ENCODE measurements at places on chromosomes 11 and 22.

DNA sequence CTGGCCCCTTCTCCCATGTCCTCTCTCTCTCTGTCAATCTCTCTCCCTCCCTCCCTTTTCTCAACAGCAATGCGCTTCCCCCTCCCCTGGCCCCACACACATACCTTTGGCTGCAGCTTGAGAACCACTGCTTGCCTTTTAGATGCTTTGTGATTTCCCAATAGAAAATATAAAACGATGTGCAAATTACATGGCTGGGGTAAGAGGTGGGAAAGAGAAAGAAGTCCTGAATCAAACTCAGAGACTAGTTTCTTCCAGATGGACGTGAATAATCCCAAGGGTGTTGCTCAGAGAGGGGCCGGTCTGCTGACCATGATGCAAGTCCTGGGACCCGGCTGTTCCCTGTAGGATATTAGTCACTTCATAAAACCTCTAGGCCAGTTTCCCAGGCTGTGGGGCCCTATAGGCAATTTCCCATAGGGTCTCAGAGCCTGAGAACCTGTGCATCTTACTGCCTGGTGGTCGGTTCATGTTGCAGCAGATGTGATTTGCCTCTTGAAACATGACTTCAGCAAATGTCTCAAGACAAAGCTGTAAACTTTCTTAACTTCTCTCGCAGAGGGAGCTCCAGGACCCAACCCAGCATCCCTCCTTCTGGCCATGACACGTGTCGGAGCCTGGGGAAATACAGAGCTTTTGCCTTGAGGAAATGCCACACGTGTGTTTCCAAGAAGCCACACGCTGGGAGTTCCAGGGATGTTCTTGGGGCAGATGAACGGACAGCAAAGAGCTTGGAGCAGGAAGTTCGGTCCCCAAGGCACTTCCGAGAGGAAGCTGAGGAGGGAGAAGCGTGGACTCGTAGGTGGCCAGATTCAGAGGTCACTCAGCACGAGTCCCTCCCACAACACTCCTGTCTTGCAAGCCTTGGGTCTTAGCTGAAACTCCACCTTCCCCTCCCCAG is 34.5 kb upstream of the ETS1 start:
- DNase-seq = no peak

DNA sequence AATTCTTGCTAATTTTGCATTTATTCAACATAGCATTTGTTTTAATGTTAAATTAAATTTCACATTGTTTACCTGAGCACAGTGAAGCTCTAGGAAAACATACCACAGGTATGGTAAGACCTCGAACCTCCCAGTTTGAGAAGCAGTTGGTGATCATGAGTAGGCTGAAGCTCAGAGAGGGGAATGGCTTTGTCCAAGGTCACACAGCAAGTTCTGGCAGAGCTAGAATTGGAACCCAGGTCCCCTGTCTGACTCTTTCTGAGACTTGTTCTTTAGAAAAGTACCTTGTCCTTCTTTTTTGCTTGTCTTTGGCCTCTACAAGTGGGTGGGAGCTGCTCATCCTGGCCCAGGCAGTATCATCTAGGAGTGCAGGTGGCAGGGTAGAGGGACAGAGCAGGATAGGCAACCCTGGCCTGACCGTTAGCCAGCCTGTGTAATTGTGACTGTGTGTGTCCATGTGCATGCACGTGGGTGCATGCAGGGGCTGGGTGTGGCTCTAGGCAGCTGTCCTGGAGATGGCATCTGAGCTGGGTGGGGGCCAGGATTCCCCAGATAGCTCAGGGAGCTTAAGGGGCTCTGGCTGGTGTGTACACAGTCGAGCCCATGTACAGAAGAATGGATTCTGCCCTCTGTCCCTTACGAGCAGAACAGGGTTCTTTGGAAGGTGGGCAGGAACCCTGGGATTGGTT is 21.6 kb downstream of the PHLDB1 start:
- no peak for DNase-seq

GRCh38 chr11:66919923-66920322 is 38.3 kb downstream of the PC start:
- DNase-seq = no peak

DNA sequence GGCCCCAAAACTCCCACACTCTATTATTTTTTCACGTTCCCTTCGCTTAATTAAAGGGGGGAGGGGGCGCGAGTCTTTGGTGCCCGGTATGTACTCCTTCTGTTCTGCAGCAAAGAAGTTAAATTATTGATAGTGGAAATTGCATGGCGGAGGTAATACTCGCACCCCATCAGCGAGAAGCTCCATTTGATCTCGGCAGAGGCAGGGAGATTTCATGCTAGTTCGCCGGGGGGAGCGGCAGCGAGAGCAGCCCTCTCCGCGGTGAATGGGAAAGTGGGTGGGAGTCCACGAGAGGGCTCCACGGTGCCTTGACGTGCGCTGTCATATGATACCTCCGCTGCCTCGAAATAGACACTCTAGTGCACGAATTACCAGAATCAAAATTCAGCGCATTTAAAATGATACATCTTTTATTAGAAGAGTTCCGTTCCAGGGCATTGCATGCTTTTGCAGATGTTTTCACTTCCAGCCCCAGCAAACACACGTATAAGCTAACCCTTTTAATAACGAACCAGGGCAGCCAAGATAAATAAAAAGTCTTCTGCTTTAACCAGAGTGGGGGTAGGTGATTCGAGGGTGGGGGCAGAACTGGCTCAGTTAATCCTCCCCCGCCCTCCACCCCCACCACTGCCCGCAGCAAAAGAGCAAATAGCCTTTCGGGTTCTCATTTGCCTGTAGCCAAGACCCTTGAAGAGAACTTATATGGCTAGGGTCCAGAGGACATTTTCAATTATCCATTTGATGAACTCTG is 1.3 kb upstream of the BDNF start:
- DNase-seq = no peak

- no peak for DNase-seq
Measured at GRCh38 chr22:48952256-48953102, 875.2 kb downstream of the BRD1 start.

- DNase-seq = no peak
Measured at GRCh38 chr11:60867871-60868681, 734 bp downstream of the ZP1 start.

- no peak for DNase-seq
Measured at GRCh38 chr11:2783536-2784082, 83.8 kb upstream of the KCNQ1OT1 start.

- DNase-seq = no peak
Measured at GRCh38 chr11:1845561-1846452, 7.0 kb downstream of the TNNI2 start.

GRCh38 chr11:69211920-69212797 is 56.4 kb downstream of the SMIM38 start:
- DNase-seq = no peak

- DNase-seq = no peak
Measured at GRCh38 chr22:49052560-49052959, 775.1 kb downstream of the BRD1 start.

GRCh38 chr11:60924906-60925853 is 920 bp downstream of the TMEM132A start:
- peak; percentile 62 for DNase-seq

GRCh38 chr11:77450227-77450626 is 23.7 kb downstream of the PAK1 start:
- no peak for DNase-seq

DNA sequence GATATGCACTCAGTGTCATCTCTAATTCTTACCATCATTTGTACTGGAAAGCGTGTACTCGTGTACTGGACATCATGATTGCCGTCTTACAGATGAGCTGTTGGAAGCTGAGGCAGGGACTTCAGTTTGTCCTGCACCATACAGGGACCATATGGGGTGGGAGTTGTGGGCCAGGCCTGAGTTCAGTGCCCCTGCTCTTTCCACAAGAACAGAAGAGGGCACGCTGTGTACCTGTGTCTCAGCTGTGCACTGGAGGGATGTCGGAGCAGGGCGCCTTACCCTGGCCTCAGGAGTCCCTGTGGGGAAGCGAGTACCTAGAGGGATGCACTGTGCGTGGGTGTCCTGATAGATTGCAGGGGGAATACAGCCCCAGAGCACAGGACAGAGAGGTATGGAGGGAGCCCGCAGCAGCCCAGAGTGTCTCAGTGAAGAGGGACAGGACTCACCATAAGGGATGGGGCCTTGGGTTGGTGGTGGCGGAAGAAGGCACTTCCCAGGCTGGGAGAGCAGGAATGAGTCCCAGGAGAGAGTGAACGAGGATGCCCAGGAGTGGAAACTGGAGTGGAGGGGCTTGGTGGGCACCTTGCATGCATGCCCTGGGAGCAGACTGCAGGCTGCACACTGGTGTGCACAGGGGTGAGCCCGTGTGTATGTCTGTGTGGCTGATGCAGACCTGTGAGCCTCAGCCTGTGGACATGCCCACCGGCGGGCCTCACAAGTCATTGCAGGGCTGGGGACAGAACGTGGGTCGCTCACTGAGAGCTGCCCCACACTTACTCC is 329.7 kb downstream of the TBC1D22A start:
- no peak for DNase-seq

GRCh38 chr11:7640816-7641215 is 32.5 kb downstream of the CYB5R2 start:
- no peak for DNase-seq

DNA sequence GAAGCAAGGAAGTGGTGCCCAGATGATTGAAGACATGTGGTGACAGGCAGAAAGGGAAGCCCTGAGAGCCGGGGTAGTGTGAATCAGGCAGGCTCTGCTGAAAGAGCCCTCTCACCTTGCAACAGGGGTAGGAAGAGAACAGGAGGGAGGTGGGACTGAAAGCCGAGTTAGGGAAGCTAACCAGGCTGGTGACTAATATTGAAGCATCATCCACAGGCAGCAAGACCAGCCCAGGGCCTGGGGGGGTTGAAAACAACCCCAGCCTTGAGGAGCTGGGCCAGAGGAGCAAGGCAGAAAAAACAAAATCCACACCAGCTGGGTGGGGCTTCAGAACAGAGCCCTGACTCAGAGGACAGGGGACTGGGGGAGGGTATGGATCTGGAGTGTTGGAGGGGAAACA is 35.0 kb upstream of the CRTAM start:
- DNase-seq = no peak

- DNase-seq = no peak
Measured at GRCh38 chr11:44770401-44770800, 43.6 kb downstream of the TSPAN18 start.

GRCh38 chr11:116777056-116777455 is 4.3 kb upstream of the BUD13 start:
- DNase-seq = no peak

DNA sequence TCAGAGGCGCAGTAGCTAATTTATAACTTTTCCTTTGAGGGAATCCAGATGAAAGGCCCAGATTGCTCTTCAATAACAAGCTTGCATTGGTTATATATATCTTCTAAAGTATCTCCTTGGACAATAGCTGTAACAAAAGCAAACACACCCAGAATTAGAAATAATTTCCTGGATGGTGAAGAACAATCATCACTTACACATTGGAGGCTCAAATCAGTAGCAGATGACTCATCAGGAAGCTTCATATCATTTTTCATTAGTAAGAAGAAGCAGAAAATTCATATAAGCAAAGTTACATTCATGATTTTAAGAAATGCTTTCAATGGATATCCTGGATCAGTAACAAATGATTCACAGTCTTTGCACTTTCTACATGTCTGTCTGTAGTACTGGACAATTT is 173.6 kb upstream of the CCDC90B start:
- no peak for DNase-seq

- peak; percentile 85 for DNase-seq
Measured at GRCh38 chr11:74726547-74727182, 4.6 kb downstream of the CHRDL2 start.

DNA sequence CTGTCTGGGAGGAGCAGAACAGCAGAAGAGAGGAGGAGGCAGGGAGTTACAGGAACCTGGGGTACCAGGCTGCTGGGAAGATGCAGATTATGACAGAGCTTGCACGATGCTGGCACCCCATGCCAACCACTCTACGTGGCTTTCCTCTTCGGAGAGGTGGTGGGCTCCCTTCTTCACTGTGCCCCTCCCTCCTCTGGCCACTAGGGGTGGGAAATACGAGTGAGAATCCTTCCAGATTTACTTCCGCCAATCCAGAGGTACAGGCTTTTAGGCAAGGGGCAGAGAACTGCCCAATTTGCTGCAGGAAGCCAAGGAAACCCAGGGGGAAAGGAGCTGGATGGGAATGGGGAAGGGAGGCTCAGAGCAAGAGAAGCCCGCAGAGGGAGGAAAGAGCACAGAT is 12.3 kb downstream of the HYOU1 start:
- no peak for DNase-seq

- DNase-seq = no peak
Measured at GRCh38 chr11:91373497-91373896, 851.1 kb upstream of the FAT3 start.

GRCh38 chr11:113440816-113441215 is 34.4 kb downstream of the DRD2 start:
- no peak for DNase-seq

GRCh38 chr11:117826832-117827231 is 2.3 kb upstream of the FXYD2 start:
- no peak for DNase-seq

- no peak for DNase-seq
Measured at GRCh38 chr11:128493570-128493965, 93.8 kb downstream of the ETS1 start.

DNA sequence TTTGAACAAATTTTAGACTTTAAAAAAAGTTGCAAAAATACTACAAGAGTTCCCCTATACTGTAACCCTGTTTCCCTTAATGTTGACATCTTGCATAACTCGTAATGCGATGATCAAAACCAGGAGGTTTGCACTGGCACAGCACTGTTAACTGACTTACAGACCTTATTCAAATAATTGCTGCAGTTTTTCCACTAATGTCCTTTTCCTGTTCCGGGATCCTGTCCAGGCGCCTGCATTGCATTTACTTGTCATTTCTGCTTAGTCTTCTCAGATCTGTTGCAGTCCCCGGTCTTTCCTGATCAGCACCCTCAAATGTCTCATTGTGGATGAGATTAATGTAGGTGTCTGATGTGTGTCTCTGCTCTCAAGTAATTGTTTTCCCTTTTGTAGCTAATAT is 32.0 kb downstream of the APLP2 start:
- no peak for DNase-seq

- no peak for DNase-seq
Measured at GRCh38 chr11:80241766-80242165, 800.9 kb upstream of the TENM4 start.

DNA sequence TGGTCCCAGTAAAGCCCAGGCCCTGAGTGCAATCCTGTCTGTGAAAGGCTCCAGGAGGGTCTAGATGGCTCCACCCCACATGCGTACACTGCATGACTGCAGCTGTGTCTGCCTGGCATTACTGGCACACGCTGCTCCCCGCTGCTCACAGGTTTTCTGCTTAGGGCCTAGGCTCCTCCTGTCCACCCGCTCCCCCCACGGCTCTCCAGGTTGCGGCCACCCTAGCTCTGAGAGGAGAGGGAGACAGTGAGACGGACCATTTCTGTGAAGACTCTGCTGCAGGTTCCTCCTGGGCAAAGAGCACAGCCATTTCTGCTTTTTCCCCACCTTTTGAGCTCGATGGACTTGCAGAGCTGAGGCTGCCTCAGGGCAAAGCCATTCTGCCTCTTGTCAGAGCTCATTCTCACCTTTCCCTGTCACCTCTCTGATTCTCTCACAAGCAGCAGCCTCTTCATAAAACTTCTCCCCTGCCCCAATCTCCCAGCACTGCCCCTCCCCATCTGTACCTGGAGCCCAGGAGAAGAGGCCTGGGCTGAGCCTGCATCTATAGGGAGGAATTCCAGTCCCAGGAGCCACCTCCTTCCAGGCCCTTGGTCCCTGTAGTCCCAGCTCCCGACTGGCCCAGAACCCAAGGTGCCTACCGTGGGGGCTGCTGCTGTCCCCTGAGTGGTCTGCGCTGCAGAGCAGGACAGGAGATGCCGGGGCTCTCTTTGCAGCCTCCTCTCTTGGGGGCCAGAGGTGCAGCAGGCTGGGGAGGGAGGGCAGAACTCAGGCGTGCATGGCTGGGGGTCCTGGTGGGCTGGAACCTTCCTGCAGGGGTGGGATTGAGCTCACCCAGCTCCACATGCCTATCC is 433.7 kb upstream of the B3GAT1 start:
- no peak for DNase-seq

- no peak for DNase-seq
Measured at GRCh38 chr11:66987924-66988637, 13.0 kb downstream of the C11orf86 start.

Data from activated CD4-positive, alpha-beta T cell treated with anti-CD3 and anti-CD28 coated beads, Interleukin-2, amount 10 ng/mL, durations not matched to agents 24 days and 14 days (primary cell).